ENCODE measurements at places on chromosomes 2 and 18.

- H3K27ac ChIP-seq: no peak overlapping the region
- H3K4me3 ChIP-seq: no peak overlapping the region
- peak; percentile 27 for DNase-seq
- no peaks in the 10 kb centered on the region for H3K4me1 ChIP-seq
- H3K27me3 ChIP-seq: peaks cover 19% of the 10 kb centered on the region
Observed at GRCh38 chr2:112147382-112148168, 9.4 kb downstream of the FBLN7 start.

- H3K36me3 ChIP-seq: no peaks in the 10 kb centered on the region
- no peak overlapping the region for H3K4me3 ChIP-seq
- no peak for DNase-seq
- peaks cover 12% of the 10 kb centered on the region for H3K27me3 ChIP-seq
- no peak overlapping the region for H3K27ac ChIP-seq
Observed at GRCh38 chr2:157192445-157193423, 64.8 kb upstream of the GALNT5 start.

DNA sequence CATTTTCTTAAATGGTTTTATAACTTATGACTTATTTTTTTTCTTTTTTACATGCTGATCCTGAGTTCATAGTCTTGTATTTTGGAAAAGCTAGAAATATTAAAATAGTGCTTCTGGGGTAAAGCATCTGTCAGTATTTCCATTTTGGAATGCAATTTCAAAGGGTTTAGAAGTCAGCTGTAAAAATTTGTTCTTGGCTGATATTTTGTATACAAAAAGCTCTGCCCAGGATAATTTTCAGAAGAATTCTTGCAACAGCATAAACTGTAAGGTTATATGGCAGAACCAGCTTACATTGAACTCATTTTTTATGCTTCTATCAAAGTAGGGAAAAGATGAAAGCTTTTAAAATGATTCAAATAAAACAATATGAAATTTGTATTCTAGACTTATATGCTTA lies 97.4 kb downstream of the DIS3L2 start:
- DNase-seq: no peak
- H3K4me1 ChIP-seq: peaks cover 11% of the 10 kb centered on the region
- no peak overlapping the region for H3K27ac ChIP-seq

- no peaks in the 10 kb centered on the region for H3K36me3 ChIP-seq
- H3K4me3 ChIP-seq: no peak overlapping the region
- no peak overlapping the region for H3K27ac ChIP-seq
- H3K4me1 ChIP-seq: no peaks in the 10 kb centered on the region
- H3K27me3 ChIP-seq: no peaks in the 10 kb centered on the region
Observed at GRCh38 chr2:209334188-209335017, 89.4 kb upstream of the MAP2 start.

DNA sequence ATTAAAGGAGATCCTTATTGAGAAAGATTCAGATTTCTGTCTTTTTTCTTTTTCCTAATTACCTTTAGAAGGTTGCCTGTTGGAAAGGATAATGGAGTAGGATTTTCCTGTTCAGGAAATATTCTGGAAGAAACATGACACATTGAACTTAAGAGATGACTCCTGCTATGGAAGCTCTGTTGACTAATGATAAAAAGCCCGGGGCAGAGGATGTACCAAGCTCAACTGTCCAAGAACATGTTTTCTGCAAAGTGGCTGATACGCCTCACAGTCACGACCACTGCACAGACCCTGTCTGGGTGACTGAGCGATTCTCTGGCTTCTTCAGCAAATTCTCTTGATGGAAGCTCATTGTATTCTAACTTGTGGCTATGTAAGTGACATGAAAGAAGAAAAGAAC lies 86.2 kb upstream of the THOC1 start:
- no peaks in the 10 kb centered on the region for H3K4me1 ChIP-seq
- H3K27me3 ChIP-seq: peaks cover 11% of the 10 kb centered on the region
- H3K27ac ChIP-seq: no peak overlapping the region
- no peak overlapping the region for H3K4me3 ChIP-seq

- DNase-seq: no peak
- H3K4me1 ChIP-seq: peaks cover 22% of the 10 kb centered on the region
- H3K27ac ChIP-seq: no peak within 1 kb of the TSS
- H3K36me3 ChIP-seq: peaks cover 16% of the 10 kb centered on the region
Observed at GRCh38 chr2:201357221-201357620, at the start of gene FLACC1. TSS of gene FLACC1 (minus strand) at chr2:201357345. CDS start at chr2:201351404, 5,941 bp downstream.

DNA sequence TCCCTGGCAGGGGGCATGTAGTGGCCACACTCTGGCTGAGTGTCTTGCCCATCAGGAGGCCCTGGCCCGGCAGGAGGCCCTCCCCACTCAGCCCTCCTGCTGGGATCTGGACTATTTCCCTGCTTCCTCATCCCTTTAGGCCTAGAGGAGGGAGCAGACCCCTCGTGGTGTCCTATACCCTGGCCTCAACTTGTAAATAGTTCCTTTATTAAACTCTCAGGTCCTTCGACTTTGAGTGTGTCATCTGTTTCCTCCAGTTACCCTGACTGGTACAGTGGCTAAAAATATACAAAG lies 166.7 kb upstream of the GLI2 start:
- H3K27me3 ChIP-seq: no peaks in the 10 kb centered on the region
- DNase-seq: no peak
- H3K27ac ChIP-seq: no peak overlapping the region
- no peak overlapping the region for H3K4me3 ChIP-seq
- H3K36me3 ChIP-seq: no peaks in the 10 kb centered on the region
- no peaks in the 10 kb centered on the region for H3K4me1 ChIP-seq

DNA sequence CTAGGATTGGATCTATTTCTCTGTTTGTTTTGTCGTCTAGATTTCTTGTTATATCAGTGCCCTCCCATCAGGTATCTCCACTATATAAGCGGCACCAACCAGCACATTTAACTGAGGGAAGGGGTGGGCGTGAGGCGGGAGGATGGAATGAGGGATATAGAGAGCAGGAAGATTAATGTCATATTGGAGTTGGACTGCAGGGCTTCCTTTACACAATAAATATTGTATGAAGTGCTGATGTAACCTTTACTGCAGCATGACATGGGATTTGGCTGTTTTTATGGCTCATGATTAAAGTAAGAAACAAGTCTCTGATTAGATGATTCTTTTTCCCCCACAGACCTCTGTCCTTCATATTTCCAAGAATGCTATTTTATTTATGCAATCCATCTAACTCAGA lies 54.8 kb downstream of the TMEM200C start:
- no peaks in the 10 kb centered on the region for H3K36me3 ChIP-seq
- H3K27me3 ChIP-seq: no peaks in the 10 kb centered on the region
- H3K27ac ChIP-seq: no peak overlapping the region
- no peak overlapping the region for H3K4me3 ChIP-seq

DNA sequence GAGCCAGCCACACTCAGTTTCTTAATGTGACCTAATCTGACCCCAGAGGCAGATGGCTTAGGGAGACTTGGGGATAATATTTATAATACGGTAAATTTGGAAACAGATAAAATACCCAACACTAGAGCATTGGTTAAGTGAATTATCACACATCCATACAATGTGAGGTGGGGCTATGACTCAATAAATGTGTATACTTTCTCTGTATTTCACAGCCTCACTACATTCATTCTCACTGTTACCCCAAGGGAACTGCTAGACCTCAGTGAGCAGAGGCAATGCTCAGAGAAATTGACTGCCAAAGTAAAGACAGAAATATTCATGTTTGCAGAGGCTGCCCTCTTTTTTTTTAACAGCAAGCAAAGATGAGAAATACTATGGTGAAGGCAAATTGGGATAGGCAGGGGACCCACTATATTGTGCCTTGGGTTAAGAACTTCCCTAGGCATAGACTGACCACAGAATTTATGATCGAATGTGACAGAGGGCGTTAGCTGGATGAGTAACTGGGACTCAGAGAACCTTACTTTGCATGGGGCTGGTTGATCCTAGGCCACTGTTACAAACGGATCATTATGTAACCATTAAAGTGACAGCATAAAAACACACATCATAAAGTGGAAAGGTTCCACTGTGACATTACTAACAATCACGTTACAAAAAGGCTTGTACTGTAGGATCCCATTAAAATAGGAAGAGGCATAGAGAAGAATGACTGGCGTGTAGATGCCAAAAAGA lies 246.0 kb upstream of the LYPD1 start:
- no peak overlapping the region for H3K27ac ChIP-seq
- DNase-seq: no peak
- no peak overlapping the region for H3K4me3 ChIP-seq
- H3K36me3 ChIP-seq: no peaks in the 10 kb centered on the region
- no peaks in the 10 kb centered on the region for H3K27me3 ChIP-seq
- H3K4me1 ChIP-seq: no peaks in the 10 kb centered on the region

GRCh38 chr2:199738727-199739412 lies 112.1 kb downstream of the FTCDNL1 start:
- H3K27me3 ChIP-seq: peaks cover 40% of the 10 kb centered on the region
- H3K36me3 ChIP-seq: no peaks in the 10 kb centered on the region
- DNase-seq: no peak
- no peak overlapping the region for H3K27ac ChIP-seq
- peaks cover 2% of the 10 kb centered on the region for H3K4me1 ChIP-seq

GRCh38 chr2:62412347-62412742 lies 93.7 kb downstream of the TMEM17 start:
- H3K27ac ChIP-seq: no peak overlapping the region
- DNase-seq: no peak

DNA sequence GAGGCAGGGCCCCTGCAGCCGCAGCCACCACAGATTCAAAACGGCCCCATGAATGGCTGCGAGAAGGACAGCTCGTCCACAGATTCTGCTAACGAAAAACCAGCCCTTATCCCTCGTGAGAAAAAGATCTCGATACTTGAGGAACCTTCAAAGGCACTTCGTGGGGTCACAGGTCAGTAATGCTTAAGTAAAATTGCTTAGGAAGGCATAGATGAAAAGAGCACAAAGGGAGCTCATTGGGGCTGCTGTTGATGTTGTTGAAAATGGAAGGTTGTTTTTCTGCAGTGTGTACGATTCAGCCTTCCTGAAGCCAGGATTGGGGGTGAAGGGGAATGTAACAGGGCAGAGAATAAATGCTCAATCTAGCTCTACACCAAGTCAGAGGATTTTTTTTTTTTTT lies 90.5 kb downstream of the KCTD18 start:
- H3K4me3 ChIP-seq: no peak overlapping the region
- H3K36me3 ChIP-seq: peaks cover 50% of the 10 kb centered on the region
- H3K4me1 ChIP-seq: peaks cover 8% of the 10 kb centered on the region
- no peak overlapping the region for H3K27ac ChIP-seq
- H3K27me3 ChIP-seq: no peaks in the 10 kb centered on the region
- no peak for DNase-seq

GRCh38 chr2:218047536-218048225 lies 21.4 kb upstream of the RUFY4 start:
- no peak overlapping the region for H3K27ac ChIP-seq
- peaks cover 33% of the 10 kb centered on the region for H3K27me3 ChIP-seq
- no peak for DNase-seq
- H3K4me1 ChIP-seq: no peaks in the 10 kb centered on the region
- no peak overlapping the region for H3K4me3 ChIP-seq
- peaks cover 16% of the 10 kb centered on the region for H3K36me3 ChIP-seq

GRCh38 chr2:23037596-23037995 lies 347.4 kb upstream of the KLHL29 start:
- H3K4me3 ChIP-seq: no peak overlapping the region
- no peaks in the 10 kb centered on the region for H3K4me1 ChIP-seq
- DNase-seq: no peak
- no peaks in the 10 kb centered on the region for H3K36me3 ChIP-seq
- H3K27ac ChIP-seq: no peak overlapping the region

GRCh38 chr2:176490061-176490861 lies 221.0 kb downstream of the MTX2 start:
- no peak for DNase-seq
- peaks cover 67% of the 10 kb centered on the region for H3K27me3 ChIP-seq
- H3K4me3 ChIP-seq: no peak overlapping the region

GRCh38 chr18:76389716-76390115 lies 105.3 kb downstream of the ZNF516 start:
- H3K36me3 ChIP-seq: no peaks in the 10 kb centered on the region
- peaks cover 12% of the 10 kb centered on the region for H3K4me1 ChIP-seq
- H3K27me3 ChIP-seq: peaks cover 35% of the 10 kb centered on the region

GRCh38 chr2:232741294-232741693 lies 35.1 kb downstream of the KCNJ13 start:
- H3K36me3 ChIP-seq: peaks cover 15% of the 10 kb centered on the region
- H3K4me3 ChIP-seq: no peak overlapping the region
- H3K4me1 ChIP-seq: peaks cover 18% of the 10 kb centered on the region
- H3K27ac ChIP-seq: no peak overlapping the region

GRCh38 chr18:79069717-79070151 lies 540 bp downstream of the ATP9B start:
- H3K27ac ChIP-seq: peak overlapping the region; percentile 88
- H3K4me3 ChIP-seq: peak overlapping the region; percentile 82
- DNase-seq: peak; percentile 56
- H3K27me3 ChIP-seq: no peaks in the 10 kb centered on the region
- peaks cover 33% of the 10 kb centered on the region for H3K4me1 ChIP-seq
- peaks cover 45% of the 10 kb centered on the region for H3K36me3 ChIP-seq

GRCh38 chr18:57026316-57026715 lies 120.6 kb upstream of the BOD1L2 start:
- no peak for DNase-seq
- H3K36me3 ChIP-seq: peaks cover 10% of the 10 kb centered on the region
- H3K4me3 ChIP-seq: no peak overlapping the region
- H3K4me1 ChIP-seq: no peaks in the 10 kb centered on the region
- no peaks in the 10 kb centered on the region for H3K27me3 ChIP-seq
- H3K27ac ChIP-seq: no peak overlapping the region

- no peaks in the 10 kb centered on the region for H3K36me3 ChIP-seq
- H3K4me1 ChIP-seq: no peaks in the 10 kb centered on the region
- peaks cover 24% of the 10 kb centered on the region for H3K27me3 ChIP-seq
Observed at GRCh38 chr18:3874581-3874980, 424.6 kb downstream of the TGIF1 start.

- no peaks in the 10 kb centered on the region for H3K4me1 ChIP-seq
- no peaks in the 10 kb centered on the region for H3K36me3 ChIP-seq
- H3K4me3 ChIP-seq: no peak overlapping the region
- no peak for DNase-seq
Observed at GRCh38 chr2:186917866-186918265, 68.9 kb upstream of the ZSWIM2 start.

GRCh38 chr2:216117561-216118340 lies 8.6 kb downstream of the XRCC5 start:
- H3K27ac ChIP-seq: peak overlapping the region; percentile 57
- H3K27me3 ChIP-seq: no peaks in the 10 kb centered on the region
- H3K4me1 ChIP-seq: peaks cover 84% of the 10 kb centered on the region
- no peak for DNase-seq
- H3K4me3 ChIP-seq: no peak overlapping the region

DNA sequence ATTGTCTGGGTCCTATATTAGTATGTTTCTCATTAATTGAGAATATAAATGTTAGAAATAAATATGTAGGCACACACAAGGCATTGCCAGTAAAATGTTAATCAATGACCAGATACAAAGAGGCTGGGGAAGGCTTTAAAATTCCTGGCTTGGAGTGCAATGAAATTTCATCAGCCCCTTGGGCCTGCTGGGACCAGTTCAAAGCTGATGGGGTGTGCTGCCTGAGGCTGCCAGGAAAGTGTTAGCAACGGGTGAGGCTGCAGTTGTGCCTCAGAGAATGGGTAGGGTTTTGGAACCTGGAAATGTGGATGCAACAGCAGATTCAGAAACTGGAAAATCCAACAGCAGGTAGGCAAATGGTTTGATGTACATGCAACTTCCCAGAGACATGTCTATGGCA lies 68.9 kb downstream of the DIPK1C start:
- peaks cover 3% of the 10 kb centered on the region for H3K4me1 ChIP-seq
- H3K27me3 ChIP-seq: peaks cover 14% of the 10 kb centered on the region
- no peak for DNase-seq

- no peaks in the 10 kb centered on the region for H3K27me3 ChIP-seq
- DNase-seq: peak; percentile 32
- no peak overlapping the region for H3K4me3 ChIP-seq
- H3K27ac ChIP-seq: no peak overlapping the region
- no peaks in the 10 kb centered on the region for H3K36me3 ChIP-seq
- H3K4me1 ChIP-seq: no peaks in the 10 kb centered on the region
Observed at GRCh38 chr2:237213315-237214022, 127.8 kb downstream of the COPS8 start.

Measured in activated CD8-positive, alpha-beta memory T cell treated with anti-CD3 and anti-CD28 coated beads, Interleukin-2, amount 10 ng/mL, durations not matched to agents 7 days and 5 days (primary cell).